ENCODE measurements at places on chromosomes 4 and X.

- DNase-seq = no peak
These were observed 149.2 kb upstream of the RAI2 start for GRCh38 chrX:18010253-18010652.

DNA sequence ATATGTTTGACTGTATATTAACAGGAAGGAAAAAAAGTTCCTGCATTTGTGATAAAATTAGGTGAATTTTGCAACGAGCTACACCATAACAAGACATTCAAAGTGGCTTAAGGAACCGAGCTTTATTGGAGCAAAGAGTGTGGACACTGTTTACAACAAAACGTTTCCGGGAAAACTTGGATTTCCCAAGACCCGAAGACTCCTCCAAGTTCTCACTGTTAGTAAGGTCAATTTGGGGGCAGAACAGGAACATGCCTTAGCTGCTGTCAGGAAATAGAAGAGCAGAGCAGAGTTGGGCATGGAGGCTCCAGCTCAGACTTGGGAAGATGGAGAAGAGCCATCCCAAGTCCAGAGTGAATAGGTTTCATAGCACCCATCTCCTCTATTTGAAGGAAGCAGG is 16.5 kb downstream of the ADH6 start:
- DNase-seq = no peak

DNA sequence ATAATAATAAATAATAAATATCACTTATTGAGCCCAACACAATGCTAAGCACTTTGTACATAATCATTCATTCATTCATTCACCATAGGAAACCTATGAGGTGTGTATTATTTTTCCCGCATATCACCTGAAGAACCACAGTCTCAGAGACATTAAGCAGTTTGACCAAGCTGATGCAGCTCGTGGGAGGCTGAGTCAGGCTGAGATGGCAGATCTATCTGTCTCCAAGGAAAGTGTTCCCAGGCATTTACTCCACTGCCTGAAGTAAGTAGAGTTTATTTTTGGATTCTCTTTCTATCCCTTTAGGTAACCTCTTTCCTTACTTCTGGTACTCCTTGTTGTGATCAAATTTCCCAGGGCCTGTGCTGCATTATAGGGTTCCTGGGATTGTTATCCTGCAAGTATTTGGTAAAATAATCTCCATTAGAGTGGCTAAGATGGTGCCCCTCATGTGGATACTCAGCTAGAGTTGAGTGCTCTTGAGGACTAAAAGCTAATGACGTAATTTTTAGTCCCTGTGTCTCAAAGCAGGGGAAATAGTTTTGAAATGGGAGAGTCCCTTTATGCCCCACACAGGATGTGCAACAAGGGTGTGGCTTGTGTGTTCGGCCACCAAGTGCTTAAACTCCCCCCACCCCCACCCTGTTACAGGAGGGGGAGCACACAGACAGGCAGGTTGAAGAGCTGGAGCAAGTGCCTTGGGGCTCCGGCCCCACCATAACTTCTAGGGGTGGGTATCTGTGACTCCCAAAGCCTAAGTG is 467.0 kb downstream of the STIM2 start:
- peak; percentile 88 for DNase-seq

GRCh38 chr4:169283114-169283509 is 12.4 kb upstream of the SH3RF1 start:
- no peak for DNase-seq

GRCh38 chrX:38363046-38363445 is 10.6 kb downstream of the OTC start:
- DNase-seq = no peak

DNA sequence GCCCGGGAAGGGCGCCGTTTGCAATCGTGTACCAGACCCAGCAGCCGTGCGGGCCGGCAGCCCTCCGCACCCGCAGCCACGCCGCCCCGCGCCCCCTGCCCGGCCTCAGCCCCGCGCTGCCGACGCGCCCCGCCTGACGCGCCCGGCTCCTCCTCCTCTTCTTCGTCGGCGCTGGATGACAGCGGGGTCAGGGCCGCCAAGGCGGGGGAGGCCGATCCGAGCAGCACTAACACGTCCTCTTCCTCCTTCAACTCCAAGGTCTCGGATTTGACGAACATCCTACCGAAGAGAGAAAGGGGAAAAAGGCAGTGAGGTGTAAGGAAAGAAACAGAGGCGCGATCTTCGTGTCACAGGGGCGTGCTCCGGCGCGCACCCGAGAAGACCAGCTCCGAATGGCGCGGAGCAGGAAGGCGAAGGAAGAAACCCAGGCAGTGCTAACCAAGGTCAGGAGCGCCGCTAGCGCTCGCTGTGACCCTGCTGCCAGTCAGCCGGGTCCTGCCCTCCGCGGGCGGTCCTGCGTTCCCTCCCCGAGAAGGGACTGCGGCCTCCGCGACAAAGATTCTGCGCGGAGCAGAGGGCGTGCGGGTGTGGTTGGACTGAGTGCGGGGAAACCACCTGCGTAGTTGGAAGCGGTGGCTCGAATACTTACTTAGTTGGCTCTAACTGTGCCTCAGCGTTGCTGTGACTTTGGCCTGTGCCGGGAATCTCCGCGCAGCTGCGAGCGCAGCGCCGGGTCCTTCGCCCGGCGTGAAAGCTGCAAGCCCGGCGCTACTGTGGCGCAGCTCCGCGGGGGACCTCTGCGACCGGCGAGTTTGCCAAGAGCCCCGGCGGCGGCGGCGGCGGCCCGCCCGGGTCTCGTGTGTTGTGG is 548 bp downstream of the NEUROG2 start:
- DNase-seq = peak; percentile 37

DNA sequence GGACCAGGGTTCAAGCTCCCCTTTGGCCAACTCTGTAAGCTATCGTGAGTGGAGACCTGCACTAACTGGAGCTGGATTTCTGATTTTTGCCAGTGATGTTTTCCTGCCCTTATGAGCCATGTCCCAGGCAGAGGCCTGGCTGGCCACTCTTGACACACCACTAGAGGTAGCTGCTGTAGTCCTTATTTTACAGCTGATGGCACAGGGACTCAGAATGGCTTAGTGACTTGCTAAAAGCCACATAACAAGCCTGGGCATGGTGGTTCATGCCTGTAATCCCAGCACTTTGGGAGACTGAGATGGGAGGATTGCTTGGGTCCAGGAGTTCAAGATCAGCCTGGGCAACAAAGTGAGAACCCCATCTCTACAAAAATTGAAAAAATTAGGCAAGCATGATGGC is 33.4 kb downstream of the CYTL1 start:
- DNase-seq = no peak

GRCh38 chr4:8910100-8910821 is 38.6 kb upstream of the HMX1 start:
- no peak for DNase-seq

DNA sequence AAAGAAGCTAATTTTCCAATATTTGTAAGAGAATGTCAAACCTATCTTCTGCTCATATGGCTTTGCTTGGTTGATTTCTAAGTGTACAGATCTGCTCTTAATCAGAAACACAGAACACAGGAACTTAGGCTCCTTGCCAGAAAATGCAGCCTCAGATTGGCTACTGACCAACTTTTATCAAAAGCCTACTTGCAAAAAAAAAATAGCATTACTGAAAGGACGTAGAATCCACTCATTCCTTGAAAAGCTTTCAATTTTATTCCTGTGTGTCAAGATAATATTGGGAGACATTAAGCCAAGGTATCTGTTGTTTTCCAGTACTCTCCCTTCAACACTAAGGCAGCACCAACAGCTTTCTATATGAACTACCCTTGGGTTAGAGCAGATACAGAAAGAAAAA is 127.6 kb upstream of the INTU start:
- DNase-seq = no peak

GRCh38 chr4:136277741-136278140 is 1254.6 kb downstream of the PCDH18 start:
- peak; percentile 1 for DNase-seq

- DNase-seq = no peak
These were observed 77.3 kb downstream of the ARSJ start for GRCh38 chr4:113901994-113902787.

DNA sequence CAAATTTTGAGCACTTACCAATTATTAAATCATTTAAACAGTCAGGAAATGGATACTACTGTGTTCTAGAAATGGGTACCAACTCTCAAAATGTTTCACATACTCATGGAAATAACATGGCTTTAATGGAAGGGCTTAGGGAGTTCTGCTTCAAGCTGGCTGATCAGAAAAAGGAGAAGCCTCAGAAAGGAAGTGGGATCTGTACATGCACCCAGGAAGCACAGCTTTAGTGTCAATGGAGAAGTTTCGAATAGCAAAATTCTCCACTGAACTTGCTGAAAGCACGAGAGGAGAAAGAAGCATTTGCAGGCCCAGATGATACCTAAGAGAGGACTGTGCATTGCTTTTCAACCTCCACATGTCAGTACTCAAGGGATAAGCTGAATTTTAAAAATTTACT is 11.1 kb upstream of the HS3ST1 start:
- no peak for DNase-seq
